ENCODE measurements at places on chromosomes 11 and 22. TPM values are rescaled to one million over a fixed set of nuclear protein-coding genes. Genes with fewer than 3 reads are reported as not detected.

The TREH gene
- not detected for total RNA-seq

The OR8K1 gene
- not detected for total RNA-seq

The GGTLC3 gene
- total RNA-seq = not detected

The SEPTIN5 gene
- 3.7 TPM for total RNA-seq

The MYBPC3 gene
- 0.79 TPM for total RNA-seq

The APLNR gene
- total RNA-seq = 2.0 TPM

The CTNND1 gene
- total RNA-seq = 112 TPM

The HIC2 gene
- 9.2 TPM for total RNA-seq

The CELSR1 gene
- total RNA-seq = 2.8 TPM

The CDCA5 gene
- total RNA-seq = not detected

The RAG2 gene
- total RNA-seq = not detected

The PATE4 gene
- total RNA-seq = not detected

The SPDYC gene
- not detected for total RNA-seq

The DERL3 gene
- 1.9 TPM for total RNA-seq

GRCh38 chr22:37805810-37806277, 1.9 kb upstream of the GCAT start:
- no peak for DNase-seq

GRCh38 chr11:12026331-12027211, 18.1 kb upstream of the DKK3 start:
- DNase-seq = no peak

- DNase-seq = no peak
These were observed 26.0 kb downstream of the LRRC32 start for GRCh38 chr11:76644591-76644990.

GRCh38 chr22:42699976-42700352, 20.7 kb downstream of the A4GALT start:
- no peak for DNase-seq

DNA sequence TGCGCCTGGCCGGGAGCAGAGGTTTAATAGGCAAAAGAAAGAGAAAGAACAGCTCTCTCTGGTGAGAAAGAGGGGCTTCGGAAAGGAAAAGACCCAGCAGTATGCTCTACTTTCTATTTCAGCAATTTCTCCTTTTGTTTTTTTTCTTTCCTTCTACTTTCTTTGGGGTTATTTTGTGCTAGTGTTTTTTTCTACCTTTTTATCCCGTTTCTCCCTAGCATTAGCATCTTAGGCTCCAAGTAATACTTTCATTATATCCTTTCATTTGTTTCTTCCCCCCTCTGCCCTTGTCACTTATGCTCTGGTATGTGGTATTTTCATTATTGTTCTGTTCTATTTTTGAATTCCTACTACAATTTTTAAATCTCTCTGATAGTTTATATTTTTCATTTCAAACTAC, 4.5 kb downstream of the SNU13 start:
- DNase-seq = no peak

GRCh38 chr11:118319337-118319707, 14.8 kb downstream of the CD3E start:
- no peak for DNase-seq

GRCh38 chr11:84289381-84289906, 1003.3 kb upstream of the CCDC90B start:
- no peak for DNase-seq

GRCh38 chr11:107011977-107012376, 6.3 kb downstream of the GUCY1A2 start:
- no peak for DNase-seq

DNA sequence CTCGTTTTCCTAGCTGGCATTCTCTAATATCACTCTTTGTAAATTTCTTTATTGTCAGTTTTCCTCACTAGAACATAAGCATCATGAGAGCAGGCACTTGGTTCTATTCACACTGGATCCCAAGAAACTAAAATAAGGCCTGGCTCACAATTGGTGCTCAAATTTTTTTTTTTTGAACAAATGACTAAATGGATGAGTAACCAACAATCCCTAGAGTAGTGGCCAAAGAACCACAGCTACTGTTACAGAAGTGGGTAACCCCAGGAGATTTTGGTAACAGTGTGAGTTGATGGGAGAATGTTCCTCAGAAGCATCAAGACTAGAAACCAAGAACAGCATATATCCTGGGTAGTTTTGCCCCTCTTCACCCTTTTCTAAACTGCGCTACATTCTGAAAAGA, 572.6 kb downstream of the INSC start:
- no peak for DNase-seq

DNA sequence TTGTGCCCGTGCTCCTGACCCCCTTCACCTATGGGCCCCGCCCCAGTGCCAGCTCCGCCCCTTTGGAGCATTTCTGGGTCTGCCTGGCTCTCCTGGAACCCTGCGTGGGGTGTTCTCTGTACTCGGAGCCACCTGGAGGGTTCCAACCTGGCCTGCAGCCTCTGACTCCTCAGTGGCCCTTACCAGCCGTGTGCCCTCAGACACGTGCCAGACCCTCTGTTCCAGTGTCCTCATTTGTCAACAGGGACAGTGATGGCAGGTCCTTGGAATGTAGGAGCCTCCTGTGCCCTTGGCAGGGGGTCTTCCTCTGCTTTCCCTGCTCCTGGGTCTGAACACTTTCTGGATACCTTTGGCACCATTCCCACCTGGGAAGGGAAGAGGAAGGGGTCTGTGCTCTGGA, 96.4 kb downstream of the CACNA1I start:
- DNase-seq = no peak

DNA sequence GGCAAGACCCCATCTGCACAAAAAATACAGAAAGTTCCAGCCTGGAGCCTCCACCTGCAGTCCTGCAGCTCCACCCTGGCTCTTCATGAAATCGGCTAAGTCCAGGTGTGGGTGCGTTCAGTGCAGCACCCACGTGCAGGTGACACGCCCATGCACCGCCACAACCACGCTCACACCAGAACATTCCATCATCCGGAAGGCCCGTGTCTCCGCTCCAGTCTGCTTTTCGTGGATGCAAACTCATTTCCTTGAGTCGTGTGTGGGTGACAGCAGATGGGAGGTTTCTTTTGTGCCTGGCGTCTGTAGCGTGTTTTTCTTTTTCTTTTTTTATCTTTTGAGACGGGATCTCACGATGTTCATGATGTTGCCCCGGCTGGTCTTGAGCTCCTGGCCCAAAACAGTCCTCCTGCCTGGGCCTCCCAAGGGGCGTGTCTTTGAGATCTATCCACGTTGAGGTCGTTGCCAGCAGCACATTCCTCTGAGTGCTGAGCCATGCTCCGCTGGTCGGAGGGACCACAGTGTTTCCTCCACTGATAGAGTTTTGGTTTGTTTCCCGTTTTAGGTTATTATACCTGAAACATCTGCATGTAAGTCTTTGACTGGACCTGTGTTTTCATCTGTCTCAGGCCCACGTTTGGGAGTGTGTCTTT, 7.2 kb downstream of the PTDSS2 start:
- DNase-seq = no peak

DNA sequence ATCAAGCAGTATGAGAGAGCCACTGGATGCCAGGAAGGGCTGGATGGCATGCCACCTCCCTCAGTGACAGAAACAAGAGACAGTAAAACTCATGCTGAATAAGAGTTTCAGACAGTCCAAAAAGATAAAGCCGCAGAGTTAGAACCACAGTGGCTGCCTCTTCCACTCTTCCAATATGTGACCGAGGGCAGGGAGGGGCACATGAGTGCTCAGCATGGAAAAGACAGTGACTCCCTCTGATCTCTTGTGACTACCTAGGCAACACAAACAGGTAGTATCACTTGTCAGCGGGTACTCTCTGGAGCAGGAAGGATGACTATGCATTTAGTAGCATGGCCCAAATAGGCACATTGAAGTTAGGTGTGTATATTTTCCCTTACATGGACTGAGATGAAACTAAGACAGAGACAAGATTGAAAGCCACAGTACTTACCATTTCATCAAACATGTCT, 295.4 kb downstream of the CADM1 start:
- no peak for DNase-seq

DNA sequence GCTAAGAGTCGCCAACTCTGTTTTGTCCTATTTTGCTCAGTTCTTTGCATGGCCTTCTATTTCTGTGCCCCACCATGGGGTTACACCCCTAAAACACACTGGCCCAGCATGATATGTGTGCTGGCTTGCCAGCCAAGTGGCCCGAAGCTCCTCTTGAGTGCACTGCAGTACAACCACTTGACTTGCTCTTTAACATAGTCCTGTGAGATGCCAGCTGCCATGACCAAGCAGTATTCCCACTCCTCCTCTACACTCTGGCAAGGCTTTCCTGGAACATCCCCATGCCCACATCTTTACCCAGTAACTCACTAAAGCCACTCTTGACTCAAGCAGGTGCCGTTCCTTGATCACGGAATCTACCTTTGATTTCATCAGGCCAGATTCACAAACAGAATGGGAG, 102.9 kb upstream of the GAL start:
- DNase-seq = no peak

GRCh38 chr11:68509066-68509465, 48.5 kb downstream of the PPP6R3 start:
- no peak for DNase-seq

DNA sequence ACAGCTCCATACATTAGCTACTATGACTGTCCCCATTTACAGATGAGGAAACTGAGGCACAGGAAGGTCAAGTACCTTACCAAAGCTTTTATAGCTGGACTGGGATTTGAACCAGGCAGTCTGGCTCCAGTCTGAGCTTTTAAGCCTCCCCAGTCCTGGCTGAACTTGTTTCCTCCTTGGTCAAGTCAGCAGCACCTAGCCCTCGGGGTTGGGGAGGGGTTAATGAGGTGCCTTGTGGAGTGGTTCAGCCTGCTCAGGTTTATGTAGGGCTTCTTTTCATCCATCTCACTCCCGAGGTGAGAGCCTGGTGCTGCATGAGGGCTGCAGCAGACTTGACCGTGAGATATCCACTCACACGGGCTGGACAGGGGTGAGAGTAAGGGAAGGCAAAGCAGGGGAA, 36.7 kb upstream of the GCAT start:
- no peak for DNase-seq

- no peak for DNase-seq
These were observed 484.7 kb upstream of the TENM4 start for GRCh38 chr11:79925570-79925969.

DNA sequence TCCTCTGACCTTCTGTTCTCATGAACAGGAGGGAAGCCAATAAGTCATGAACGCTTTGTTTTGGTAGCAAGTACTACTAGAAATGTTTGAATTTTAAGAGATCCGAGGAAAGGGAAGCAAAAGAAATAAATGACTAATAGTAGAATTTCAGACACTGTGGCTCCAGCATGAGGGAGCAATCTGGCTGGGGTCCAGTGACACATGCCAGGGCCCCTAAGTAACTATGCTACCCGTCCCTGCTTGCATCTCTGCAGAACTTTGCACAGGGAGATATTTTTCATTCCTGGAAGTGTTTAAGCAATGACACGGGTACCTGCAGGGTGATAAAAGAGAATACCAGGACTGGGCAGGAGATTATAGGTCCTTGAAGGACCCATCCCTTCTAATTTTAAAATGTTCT, 7.3 kb upstream of the ADAMTS8 start:
- DNase-seq = no peak

All from omental fat pad (tissue), 4 donors.